SHP77 treated with DMSO at 0.1 percent for 48 hours (cell line): ENCODE measurements at places on chromosomes 12 and 14.

- DNase-seq, result no peak
Measured at GRCh38 chr12:55626154-55626553, 10.5 kb upstream of the OR10P1 start.

GRCh38 chr12:15502211-15502610, 179.9 kb downstream of the PTPRO start:
- no peak for DNase-seq

- DNase-seq, result no peak
Measured at GRCh38 chr12:52821826-52822660, 8.1 kb upstream of the KRT4 start.

DNA sequence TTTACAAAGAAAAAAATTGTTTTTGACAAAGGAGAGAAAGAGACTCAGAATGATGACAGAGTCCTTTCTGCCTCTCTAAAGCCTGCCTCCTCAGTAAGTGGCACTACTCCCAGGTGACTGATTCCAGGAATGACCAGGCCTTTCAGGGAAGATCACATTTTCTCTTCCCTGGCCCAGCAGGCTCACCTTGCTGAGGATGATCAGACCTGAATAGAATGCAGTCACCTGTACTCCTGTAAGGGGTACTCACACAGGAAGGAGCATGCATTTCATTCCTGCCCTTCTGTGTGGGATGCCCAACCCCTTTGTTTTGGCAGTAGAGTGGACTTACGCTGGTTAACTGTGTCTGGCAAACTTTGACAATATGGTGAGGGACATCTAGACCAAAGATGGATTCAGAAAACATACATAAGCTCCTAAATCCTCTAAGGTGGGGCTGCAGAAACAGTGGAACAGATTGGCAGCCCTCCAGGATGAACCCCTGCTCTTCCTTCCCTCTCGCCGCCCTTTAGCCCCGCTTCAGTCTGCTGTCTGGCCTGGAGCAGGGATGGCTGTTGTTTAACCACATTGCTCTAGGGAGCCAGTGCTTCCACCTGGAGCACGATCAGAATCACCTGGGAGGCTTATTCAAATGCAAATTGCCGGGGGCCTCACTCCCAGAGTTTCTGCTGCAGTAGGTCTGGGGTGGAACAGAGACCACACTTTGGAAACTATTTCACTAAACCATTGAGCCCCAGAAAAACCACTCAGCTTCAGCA, 29.8 kb downstream of the ERG28 start:
- no peak for DNase-seq
